ENCODE measurements at places on chromosomes 16 and 17. TPM values are rescaled to one million over a fixed set of nuclear protein-coding genes. Genes with fewer than 3 reads are reported as not detected.

DNA sequence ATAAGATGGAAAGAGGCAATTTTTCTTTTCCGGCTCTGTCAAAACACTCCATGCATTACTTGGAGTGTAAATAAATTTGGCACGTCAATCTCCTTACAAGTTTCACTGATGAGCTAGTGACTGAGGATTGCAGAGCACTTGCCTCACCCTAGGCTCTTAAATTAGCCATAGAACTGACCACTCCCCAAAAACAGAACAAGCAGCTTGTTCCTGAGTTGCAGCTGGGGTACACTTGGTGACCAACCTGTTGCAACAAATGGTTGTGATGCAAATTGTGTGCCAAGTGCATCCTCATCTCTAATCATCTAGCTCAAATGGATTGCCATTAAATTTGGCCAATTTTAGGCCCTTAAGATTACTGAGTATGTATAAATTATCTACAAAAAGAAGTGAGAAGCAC, 67.0 kb downstream of the CACNG1 start:
- no peak for DNase-seq

CTRL gene
- 0.87 TPM for polyA plus RNA-seq

- DNase-seq: no peak
These were observed 839 bp downstream of the NKD1 start for GRCh38 chr16:50548909-50549560.

TSPOAP1 gene
- 17.2 TPM for polyA plus RNA-seq

DNA sequence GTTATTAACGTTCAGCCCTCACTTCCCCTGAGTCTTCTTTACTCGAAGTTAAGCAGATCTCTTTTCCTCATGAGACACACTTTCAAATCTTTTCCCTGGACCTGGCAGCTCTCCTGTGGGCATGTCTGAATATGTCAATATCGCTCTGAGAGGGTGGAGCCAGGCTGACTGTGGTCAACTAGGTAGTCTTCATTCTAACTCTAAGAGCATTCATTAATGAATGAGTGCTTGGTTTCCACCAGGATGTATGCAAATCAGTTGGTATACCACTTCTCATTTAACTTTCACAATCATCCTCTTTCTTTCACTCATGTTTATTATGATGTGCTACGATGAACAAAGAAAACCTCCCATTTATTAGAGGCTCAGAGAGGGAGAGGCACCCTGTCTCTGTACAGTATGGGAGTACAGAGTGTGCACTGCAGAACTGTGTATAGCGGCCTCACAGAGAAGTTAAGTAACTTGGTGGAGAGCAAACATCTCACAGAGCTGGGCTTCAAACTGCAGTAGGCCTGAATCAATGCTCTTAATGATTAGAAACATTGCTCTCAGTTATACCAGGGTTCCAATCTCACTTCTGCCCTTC, 39.9 kb downstream of the OTOA start:
- no peak for DNase-seq

- DNase-seq: no peak
These were observed 43.8 kb downstream of the C16orf82 start for GRCh38 chr16:27110524-27110896.

GRCh38 chr17:51059781-51060180, 60.9 kb downstream of the SPAG9 start:
- DNase-seq: no peak

GRCh38 chr17:74123866-74124444, 79.5 kb upstream of the RPL38 start:
- DNase-seq: no peak

GRCh38 chr16:30785126-30786106, 1.6 kb downstream of the ZNF629 start:
- DNase-seq: peak; percentile 60

NPIPB13 gene
- polyA plus RNA-seq: 17.6 TPM

- no peak for DNase-seq
These were observed 11.3 kb downstream of the SLC4A1 start for GRCh38 chr17:44256671-44257070.

SPNS2 gene
- polyA plus RNA-seq: 13.3 TPM

ERN1 gene
- polyA plus RNA-seq: 10.3 TPM

- DNase-seq: no peak
These were observed 40.6 kb upstream of the HAS3 start for GRCh38 chr16:69064764-69065313.

GRCh38 chr17:40479754-40480480, 21.5 kb downstream of the TNS4 start:
- DNase-seq: no peak

DNA sequence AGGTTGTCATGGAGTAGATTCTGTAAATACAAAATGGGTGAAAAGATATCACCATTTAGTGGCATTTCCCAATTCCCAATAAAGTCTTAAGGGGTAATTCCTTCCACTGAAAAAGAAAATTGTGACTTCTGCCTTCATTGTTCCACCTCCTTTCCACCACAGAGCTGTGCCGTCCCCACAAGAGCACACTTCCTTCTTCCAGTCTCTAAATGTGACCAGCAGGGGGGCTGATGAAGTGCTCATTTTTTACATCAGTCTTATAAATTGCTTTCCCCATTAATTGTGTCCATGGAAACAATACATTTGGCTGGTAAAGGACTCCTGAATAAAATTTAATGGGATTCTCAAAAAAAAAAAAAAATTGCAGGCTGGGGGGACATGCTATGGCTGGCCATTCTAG, 260.8 kb upstream of the PSMD7 start:
- DNase-seq: no peak

P3H4 gene
- 15.4 TPM for polyA plus RNA-seq

- DNase-seq: no peak
These were observed 301.7 kb upstream of the PMFBP1 start for GRCh38 chr16:72473631-72474030.

GRCh38 chr17:42901535-42902229, 1.1 kb downstream of the G6PC1 start:
- DNase-seq: no peak

GRCh38 chr17:64571746-64572145, 65.0 kb downstream of the CEP95 start:
- peak; percentile 2 for DNase-seq

HLF gene
- polyA plus RNA-seq: 1.6 TPM

GRCh38 chr17:51056813-51057510, 63.7 kb downstream of the SPAG9 start:
- peak; percentile 31 for DNase-seq

GRCh38 chr16:89115216-89115861, 21.7 kb downstream of the ACSF3 start:
- no peak for DNase-seq

SLFN11 gene
- 4.1 TPM for polyA plus RNA-seq

HS3ST3B1 gene
- polyA plus RNA-seq: 1.5 TPM

- no peak for DNase-seq
These were observed 19.1 kb upstream of the CACNG1 start for GRCh38 chr17:67025216-67025792.

- DNase-seq: no peak
These were observed 121.9 kb upstream of the PLCG2 start for GRCh38 chr16:81657224-81657623.

DNA sequence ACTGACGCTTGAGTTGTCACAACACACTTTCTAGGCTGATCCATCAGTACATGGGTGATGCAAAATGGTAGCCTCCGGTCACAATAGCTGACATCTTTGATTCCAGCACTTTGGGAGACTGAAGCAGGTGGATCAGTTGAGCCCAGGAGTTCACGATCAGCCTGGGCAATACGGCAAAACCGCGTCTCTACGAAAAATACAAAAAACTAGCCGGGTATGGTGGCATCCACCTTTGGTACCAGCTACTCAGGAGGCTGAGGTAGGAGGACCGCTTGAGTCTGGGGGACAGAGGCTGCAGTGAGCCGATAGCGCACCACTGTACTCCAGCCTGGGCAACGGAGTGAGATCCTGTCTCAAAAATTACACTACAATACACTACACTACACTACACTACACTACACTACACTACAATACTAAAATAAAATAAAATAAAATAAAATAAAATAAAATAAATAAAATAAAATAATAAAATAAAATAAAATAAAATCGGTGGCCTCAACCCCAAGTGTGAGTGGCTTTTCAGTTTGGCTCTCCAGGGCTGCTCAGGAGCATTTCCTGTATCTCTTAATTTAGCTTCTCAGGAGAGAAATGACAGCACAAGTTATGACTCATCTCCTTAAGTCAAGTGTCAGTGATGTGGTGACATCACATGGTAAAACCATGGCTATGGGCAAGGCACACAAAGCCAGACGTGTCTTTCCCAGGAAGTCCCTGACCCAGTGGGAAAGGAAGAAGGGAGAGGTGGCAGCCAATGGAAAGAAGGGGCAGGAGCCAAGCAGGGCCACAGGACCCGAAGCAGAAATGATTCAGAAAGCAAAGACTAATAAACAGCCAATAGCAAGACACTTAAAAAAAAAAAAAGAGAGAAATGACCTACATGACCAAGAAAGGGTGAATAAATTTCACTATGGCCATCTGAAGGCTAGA, 75.3 kb upstream of the TBC1D3K start:
- no peak for DNase-seq

GRCh38 chr17:58385359-58385899, 31.9 kb downstream of the RNF43 start:
- no peak for DNase-seq

- no peak for DNase-seq
These were observed 15.2 kb downstream of the EMP2 start for GRCh38 chr16:10565167-10565566.

DHRS7C gene
- polyA plus RNA-seq: 0.24 TPM

DNA sequence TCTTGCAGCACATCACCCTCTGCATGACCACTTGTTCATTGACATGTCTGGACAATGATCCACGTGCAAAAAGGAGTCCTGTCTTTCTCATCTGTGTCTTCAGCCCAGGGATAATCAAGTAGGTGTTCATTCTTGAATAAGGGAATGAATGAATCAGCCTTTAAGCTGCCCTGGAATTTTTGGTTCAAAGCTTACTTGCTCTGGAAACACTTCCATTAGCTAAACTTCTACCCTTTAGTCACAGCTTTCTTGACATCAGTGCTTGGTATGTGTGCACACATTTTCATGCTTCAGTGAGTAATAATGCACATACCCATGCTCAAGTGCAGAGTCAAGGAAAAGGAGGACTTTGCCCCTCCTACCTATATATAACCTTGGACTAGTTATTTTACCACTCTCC, 103.0 kb upstream of the CDH13 start:
- no peak for DNase-seq

GRCh38 chr17:29078183-29079045, 35.5 kb downstream of the PIPOX start:
- no peak for DNase-seq

DNA sequence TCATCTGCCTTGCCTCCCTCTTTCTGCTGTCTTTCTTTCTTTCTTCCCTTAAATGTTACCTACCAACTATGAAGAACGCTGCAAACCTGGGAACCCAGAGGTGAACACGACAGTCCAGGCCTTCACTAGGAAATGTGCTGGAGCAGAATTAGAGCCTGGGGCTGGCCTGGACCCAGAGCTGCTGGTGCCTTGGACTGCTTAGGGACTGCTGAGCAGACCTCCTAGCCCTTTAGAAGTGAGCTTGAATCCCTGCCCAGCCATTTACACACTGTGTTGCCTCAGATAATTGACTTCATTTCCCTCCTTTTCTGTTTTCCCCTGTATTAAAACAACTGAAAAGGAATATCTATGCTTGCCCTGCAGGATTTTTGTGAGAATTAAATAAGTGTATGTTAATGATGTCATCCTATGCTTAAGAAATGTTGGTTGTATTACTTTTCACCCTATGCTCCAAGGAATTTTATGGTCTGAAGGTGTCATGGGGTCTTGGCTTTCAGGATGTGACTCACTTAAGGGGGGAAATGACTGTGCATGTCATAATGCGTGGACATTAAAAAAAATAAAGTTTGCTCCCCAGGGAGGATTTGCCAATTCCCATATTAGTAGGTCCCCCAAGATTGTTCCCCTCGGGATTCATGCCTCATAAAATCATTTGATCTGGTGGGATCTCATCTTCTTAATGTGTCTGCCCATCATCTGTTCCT, 11.5 kb downstream of the CDH13 start:
- DNase-seq: no peak

DNA sequence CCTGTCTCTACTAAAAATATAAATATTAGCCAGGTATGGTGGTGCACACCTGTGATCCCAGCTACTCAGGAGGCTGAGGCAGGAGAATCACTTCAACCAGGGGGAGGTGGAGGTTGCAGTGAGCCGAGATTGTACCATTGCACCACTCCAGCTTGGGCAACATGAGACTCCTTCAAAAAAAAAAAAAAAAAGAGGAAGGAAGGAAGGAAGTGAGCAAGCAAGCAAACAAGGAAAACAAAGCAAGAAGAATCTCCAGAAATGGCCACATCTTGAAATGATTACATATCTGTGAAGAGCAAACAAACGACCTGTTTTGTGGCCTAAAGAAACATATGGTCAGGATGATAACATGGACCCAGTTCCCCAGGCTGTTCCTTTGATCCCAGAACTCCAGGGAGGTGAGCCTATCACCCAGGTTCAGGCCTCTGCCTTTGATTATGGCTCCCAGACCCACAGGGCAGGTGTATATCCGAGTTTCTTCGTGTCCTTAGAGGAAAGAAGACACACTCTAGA, 8.9 kb downstream of the ACOX1 start:
- DNase-seq: no peak

GRCh38 chr16:29987371-29988085, 7.9 kb downstream of the HIRIP3 start:
- DNase-seq: no peak

DNA sequence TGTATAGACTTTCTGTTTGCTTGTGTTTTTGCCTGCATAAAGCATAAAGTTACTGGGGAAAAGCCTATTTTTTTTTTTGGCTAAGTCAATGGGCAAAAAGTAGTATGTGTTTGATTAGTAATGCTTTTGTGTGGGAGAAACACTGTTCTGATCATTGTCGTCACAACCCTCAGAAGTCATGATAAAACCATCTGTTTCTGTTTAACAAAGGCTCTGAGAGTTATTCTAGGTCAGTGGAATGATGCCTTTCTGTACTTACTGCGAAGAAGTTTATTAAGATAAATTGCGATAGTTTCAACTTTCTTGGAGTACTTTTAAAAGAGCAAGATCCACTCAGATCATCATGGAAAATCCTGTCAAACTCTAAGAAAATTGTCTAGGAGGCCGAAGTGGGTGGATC, 80.9 kb downstream of the PRKCA start:
- DNase-seq: no peak

GRCh38 chr16:5917436-5918195, 820.0 kb upstream of the EEF2KMT start:
- DNase-seq: peak; percentile 23

CLEC10A gene
- polyA plus RNA-seq: 9.7 TPM

DNA sequence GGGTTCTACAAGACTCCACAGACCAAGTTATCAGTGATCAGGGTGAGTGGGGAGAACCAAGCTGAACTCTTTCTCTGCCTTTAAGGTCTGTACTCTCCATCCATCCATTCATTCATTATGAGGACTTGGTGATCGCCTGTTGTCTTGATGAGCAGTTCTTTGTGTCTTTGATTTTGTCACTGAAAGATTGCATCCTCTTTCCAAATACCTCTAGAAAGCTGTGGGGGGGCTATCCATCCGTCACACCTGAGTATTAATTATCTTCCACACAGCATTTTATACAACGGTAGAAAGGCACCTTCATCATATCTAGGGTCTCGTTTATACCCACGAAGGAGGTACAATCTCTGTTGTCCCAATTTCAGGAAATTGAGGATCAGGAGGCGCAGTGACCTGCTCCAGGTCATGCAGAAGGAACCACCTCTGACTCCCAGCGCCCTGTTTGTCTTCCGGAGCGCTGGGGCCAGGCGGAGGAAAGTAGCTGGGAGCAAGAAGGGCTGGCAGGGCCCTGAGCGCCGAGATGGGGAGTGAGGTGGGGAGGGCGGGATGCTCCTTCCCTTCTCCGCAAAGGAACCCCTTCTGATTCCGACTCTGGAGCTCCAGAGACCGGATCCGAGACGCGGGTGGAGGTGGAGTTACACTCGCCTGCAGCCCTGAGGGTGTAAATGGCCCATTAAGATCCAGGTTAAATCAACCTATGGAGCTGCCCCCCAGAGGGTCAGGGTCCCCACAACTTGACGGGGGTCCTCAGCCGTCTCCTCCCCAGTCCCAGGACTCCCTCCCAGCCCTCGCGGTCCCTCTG, 605 bp upstream of the ABAT start:
- DNase-seq: no peak
